ENCODE measurements at places on chromosomes 6 and 20.

DNA sequence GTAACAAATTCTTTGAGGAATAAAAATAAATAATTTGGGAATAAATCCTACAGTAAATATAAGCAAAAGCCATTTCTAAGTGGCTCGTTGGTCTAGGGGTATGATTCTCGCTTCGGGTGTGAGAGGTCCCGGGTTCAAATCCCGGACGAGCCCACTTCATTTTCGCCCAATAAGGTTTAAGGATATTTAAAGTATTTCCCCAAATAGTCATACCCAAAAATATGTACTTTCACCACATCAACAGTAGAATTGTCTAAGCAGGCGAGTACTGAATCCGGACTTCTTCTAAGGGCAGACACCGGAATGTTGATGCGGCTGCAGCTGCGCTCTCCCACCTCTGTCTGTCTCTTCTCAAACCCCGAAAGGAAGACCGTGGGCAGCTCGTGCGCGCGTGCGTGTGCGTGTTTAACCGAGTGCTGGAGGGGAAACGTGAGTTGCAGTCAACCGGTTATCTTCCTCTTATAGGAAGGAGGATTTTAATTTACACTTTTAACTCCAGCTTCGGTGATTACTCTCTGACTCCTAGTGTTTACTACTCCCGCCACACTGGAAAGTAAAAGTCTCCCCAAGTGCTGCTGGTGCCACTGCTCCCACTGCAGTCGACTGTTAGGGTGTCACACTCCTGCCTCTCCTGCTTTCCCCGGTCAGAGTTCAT is 155.7 kb upstream of the PRSS16 start:
- DNase-seq: peak; percentile 88

- no peak for DNase-seq
Observed at GRCh38 chr6:89063881-89064280, 16.7 kb upstream of the PNRC1 start.

GRCh38 chr6:93418408-93419303 is 703 bp downstream of the EPHA7 start:
- DNase-seq: peak; percentile 23

- no peak for DNase-seq
Observed at GRCh38 chr6:109791301-109791700, 100.2 kb downstream of the FIG4 start.

DNA sequence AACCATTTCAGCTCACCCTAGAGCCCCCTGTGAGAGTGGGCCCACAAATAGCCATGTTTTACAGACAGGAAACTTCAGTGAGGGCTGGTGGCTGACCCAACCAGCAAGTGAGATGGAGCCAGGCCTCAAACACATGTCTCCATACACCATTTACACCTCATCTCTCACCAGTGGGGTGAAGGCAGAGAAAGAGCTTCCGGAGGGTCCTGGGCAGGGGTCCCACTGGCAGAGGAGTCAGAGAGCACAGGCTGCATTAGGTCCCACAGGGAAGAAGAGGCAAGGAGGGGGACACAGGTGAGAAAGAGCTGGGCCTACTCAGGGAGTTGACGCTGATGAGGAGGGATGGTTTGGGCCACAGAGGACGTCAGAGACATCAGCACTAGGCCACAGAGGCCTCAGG is 172.6 kb downstream of the VEGFA start:
- no peak for DNase-seq

- DNase-seq: peak; percentile 75
Observed at GRCh38 chr20:49381558-49382493, 100.6 kb downstream of the KCNB1 start.

DNA sequence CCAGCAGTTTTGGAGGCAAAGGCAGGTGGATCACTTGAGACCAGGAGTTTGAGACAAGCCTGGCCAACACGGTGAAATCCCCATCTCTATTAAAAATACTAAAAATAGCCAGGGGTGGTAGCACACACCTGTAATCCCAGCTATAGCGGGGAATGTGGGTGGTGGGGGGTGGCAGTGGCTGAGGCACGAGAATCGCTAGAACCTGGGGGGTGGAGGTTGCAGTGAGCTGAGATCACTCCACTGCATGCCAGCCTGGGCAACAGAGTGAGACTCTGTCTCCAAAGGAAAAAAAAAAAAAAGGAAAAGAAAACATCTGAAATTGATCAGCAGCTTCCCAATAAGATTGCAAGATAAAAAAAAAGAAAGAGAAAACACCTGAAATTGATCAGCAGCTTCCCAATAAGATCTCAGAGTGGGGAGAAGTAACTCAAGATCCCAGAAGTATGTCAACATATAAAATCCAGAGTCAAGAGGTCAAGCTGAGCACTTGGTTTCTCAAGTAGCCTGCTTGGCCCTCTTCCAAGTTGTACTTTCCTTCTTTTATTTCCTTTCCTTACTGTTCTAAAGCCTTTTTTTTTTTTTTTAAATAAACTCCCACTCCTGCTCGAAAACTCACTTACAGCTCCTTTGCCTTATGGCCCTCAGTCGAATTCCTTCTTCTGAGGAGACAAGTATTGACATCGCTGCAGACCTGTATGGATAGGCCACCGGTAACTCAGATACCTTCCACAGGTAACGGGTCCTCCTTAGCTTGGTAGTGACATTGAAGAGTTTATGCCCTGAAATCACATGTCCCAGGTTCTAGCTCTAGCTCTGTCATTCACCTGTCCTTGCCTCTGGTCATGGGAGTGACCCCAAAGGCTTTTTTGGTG is 368.5 kb upstream of the SYNCRIP start:
- DNase-seq: no peak

DNA sequence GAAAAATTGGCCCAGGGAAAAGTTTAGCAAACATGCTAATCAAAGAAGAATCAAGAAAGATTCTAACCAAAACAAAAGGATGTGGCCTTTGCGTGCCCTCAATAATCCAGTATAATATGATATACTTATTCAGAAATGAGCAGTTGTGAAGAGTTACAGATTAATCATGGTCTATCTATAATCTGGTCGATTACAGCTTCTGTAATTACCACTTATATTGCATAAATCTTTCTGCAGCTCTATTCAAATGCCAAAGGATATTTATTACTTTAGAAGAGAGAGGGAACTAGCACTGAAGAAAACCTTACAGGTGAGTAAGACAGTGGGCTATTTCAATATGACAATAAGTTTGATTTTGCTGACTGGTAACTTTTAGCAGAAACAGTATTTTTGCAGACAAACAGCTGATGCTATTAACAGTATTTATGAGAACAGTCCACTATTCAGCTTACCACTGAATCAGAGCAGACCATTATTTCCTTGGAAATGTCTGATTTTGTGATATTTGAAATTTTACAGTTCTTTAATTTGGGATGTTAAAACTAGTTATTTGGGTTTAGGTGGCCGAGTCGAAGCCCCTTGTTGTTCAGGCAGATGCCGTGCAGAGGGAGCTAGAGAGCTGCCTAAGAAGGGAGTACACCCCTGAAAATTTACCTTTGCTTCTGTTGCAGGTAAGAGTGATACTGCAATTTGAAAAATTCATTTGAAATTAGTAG is 92.2 kb downstream of the CEP57L1 start:
- DNase-seq: peak; percentile 50

DNA sequence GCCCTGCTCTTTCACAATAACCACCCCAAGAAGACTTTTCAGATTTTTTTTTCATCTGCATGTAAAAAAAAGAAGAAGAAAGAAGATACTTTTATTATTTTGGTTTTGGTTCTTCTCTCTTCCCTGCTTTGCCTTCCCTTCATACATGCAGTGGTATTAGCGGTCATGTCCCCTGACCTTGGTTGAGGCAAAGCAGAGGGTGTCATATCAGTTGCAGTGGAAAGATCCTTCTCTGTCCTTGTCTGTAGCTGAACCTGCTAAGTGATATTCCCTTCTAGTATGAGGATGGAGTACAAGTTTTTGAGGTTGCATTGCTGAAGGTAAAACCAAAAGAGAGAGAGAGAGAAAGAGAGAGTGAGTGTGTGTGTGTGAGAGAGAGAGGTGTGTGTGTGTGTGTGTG is 345.7 kb downstream of the UTRN start:
- no peak for DNase-seq

Data from fibroblast of pulmonary artery (primary cell).